ENCODE measurements at places on chromosomes 4 and X.

DNA sequence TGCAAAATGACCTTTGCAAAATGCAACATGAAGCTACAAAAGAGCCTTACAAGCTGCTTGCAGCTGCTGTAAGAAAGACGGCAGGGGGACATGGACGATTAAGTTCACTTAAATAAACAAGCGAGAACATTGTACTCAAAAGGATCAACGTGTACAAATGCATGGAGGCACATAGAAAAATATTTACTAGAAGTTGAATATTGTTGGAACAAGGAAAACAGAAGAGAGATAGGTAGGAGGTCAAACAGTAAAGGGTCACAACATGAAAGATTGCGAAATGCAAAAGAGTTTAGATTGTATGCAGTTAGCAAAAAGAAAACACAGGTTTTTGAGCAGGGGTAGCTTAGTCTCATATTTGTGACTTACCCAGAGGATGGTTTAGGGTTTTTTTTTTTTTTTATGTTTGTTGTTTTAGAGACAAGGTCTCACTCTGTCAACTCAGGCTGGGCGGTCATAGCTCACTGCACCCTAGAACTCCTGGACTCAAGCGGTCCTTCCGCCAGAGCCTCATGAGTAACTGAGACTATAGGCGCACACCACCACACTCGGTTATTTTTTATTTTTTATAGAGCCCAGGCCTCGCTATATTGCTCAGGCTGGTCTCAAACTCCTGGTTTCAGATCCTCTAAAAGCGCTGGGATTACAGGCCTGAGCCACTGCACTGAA lies 1.4 kb upstream of the PHF8 start:
- no peak for DNase-seq

- no peak for DNase-seq
These were observed 232.2 kb downstream of the IDS start for GRCh38 chrX:149272690-149273463.

GRCh38 chr4:136571315-136571714 lies 961.0 kb downstream of the PCDH18 start:
- no peak for DNase-seq

- no peak for DNase-seq
These were observed 420.5 kb downstream of the SLITRK2 start for GRCh38 chrX:146238173-146238572.

- DNase-seq: no peak
These were observed 322.9 kb downstream of the ANKRD50 start for GRCh38 chr4:124389591-124389990.

DNA sequence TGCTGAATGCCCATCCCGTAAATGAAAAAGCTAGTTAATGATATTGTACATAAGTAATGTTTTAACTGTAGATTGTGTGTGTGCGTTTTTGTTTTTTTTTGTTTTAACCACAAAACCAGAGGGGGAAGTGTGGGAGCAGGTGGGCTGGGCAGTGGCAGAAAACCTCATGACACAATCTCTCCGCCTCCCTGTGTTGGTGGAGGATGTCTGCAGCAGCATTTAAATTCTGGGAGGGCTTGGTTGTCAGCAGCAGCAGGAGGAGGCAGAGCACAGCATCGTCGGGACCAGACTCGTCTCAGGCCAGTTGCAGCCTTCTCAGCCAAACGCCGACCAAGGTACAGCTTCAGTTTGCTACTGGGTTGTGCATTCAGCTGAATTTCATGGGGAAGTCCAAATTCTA lies at the start of gene SPP1:
TSS of gene SPP1 (plus strand) at position 249 of the 400 bp plus-strand sequence. CDS start 1,182 bp downstream, outside the sequence.
- DNase-seq: no peak

GRCh38 chr4:123468479-123469031 lies 72.0 kb downstream of the SPRY1 start:
- no peak for DNase-seq

DNA sequence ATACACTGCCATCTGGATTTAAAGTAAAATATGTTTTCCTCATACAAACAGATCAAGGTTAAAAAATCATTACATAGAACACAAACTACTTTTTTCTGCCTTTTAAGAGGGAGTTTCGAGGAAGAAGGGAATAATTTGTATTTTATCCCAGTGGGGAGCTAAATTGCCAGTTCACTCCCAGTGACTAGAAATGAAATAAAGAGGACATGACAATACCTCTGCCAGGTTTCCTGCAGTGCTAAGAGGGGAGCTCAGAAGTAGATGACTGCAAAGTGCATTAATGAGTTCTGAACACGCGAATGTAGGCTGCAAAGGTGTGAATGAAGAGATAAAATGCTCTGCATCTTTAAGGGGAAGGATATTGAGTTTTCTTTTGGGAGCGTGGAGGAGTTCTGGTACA lies 69.7 kb downstream of the SRPX start:
- no peak for DNase-seq

DNA sequence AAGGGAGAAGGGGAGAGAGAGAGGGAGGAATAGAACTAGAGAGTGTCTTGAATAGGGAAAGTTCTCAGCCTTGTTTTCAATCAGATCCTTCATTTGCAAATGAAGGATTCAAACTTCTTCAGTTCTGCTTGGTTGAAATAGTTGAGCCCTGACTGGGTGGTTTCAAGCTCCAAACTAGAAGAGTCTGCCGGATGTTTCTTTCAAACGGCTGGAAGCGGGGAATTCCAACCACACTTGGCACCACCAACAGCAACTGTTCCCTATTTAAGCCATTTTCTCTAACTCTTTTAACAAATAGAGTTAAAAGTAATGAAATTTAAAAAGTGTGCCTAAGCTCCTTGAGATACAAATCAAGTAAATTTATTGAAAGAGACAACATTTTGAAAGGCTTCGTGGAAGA lies 67.5 kb upstream of the DDX60 start:
- no peak for DNase-seq

DNA sequence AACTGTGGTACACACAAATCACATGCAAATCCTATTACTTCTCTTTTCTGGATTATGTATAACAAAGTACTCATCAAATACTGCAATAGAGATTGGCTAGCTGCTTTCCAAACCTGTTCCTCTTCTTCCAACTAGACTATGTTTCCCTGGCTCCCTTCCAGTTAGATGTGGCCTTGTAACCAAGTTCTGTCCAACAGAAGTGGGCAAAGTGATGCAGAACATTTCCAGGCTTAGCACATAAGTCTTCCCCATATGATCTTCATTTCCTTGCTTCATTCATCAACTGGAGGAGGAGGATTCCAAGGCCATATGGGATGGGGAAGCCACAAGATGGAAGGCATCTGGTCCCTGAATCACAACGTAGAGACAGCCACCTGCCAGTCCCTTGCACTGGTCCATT lies 8.0 kb downstream of the SLC9A7 start:
- no peak for DNase-seq

DNA sequence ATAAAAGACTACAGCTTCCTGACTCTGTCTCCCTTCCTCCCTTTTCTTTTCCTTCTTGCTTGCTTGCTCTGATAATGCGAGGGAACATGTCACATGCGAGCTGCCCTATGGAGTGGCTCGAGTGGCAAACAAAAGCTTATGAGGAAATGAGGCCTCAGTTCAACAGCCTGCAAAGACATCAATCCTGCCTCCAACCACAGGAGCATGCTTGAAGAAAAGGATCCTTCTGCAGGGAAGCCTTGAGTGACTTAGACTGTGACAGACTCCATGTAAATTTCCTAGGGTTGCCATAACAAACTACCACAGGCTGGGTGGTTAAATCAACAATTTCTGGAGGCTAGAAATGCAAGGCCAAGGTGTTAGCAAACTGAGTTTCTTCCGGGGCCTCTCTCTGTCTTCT lies 152.5 kb downstream of the NR3C2 start:
- no peak for DNase-seq

DNA sequence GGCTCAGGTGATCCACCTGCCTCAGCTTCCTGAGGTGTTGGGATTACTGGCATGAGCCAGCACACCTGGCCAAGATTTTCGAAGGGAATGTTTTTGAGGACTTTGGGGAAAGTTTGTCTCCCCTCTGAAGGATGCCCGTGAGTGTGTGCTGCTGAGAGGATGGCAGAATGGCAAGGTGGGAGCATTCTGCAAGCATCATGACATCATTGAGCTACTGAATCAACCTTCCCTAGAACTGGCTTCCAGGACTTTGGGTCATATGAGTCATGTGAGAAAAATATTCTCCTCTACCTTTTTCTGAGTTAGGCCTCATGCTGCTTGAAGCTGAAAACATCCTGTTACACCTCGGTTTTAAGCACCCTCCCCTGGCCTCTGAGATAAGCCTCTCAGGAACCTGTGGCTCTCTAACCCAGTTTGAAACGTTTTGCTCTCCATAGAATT lies 31.0 kb downstream of the TMEM131L start:
- no peak for DNase-seq

DNA sequence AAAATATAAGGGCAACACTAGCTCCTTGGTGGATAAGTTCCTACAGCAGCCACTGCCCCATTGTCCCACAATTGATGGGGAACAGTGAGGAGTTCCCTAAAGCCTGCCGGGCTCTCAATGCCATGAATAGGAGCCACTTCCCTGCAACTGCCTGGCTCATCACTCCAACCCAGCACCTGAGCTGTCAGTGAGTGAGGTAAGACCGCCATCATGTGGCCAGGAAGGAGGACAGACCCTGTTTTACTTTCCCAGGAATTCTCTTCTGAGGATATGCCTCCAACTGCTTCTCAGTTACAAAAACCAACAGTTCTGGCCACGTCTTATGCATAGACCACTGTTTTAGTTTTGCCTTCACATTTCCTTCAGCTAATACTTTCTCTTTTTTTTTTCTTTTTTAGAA lies 45.5 kb downstream of the SRPX start:
- no peak for DNase-seq

DNA sequence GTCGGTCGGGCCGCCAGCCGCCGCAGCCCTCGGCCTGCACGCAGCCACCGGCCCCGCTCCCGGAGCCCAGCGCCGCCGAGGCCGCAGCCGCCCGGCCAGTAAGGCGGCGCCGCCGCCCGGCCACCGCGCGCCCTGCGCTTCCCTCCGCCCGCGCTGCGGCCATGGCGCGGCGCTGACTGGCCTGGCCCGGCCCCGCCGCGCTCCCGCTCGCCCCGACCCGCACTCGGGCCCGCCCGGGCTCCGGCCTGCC lies 213 bp downstream of the NFKB1 start:
- DNase-seq: no peak

DNA sequence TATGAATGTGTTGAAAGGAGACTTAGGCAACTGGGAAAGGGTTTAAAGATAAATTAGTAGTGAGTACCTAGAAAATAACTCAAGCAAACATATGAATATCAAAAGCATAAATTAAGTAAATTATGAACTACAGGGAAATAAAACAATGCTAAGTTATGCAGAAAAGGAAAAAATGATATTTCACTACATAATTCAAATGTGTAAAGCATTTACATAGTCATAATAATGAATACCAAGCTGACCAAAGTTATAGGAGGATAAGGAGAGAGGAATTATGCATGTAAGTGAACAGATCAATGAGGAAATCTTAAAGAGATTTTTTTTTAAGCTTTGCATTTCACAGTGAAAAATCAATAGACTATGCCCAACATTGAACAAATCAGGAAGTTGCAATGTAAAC lies 145.0 kb downstream of the HDX start:
- no peak for DNase-seq

GRCh38 chrX:100748108-100748507 lies 16.2 kb upstream of the SYTL4 start:
- DNase-seq: no peak

DNA sequence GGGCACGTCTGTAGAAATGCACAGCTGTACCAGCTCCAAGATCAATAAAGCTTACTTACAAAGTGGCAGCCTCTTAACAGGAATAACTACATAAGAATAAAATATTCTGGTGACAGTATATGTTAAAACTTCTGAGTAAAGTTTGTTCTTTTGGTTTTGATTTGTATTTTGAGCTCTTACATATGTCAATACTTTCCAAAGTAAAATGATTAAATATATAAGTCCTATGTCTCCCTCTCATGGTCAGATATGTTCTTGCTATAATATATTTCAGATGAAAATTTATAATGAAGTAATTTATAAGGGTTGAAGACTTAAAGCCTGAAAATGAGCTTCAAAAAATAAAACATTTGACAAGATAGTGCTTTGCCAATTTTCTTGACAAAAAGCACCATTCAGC lies 254.4 kb downstream of the NPFFR2 start:
- DNase-seq: no peak

GRCh38 chr4:70844180-70844579 lies 4.5 kb upstream of the GRSF1 start:
- no peak for DNase-seq

- no peak for DNase-seq
These were observed 236.5 kb downstream of the PARM1 start for GRCh38 chr4:75169427-75169826.

- no peak for DNase-seq
These were observed 14.0 kb upstream of the SPOCK3 start for GRCh38 chr4:167248271-167248670.

DNA sequence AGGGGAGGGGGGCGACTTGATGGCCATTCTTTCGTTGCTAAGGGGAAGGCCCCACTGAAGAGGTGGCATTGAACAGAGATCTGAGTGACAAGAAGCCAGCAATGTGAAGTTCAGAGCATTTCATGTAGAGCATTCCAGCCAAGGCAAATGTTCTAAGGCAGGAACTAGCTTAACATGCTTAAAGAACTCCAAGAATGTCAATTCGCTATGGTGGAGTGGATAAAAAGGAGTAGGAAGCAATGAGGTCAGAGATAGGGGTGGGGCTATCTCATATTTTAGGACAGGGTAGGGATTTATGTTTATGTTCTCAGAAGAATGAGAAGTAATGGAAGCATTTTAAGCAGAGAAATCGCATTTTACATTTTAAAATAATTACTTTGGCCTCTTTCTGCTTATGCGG lies 130.9 kb downstream of the TTC29 start:
- no peak for DNase-seq

DNA sequence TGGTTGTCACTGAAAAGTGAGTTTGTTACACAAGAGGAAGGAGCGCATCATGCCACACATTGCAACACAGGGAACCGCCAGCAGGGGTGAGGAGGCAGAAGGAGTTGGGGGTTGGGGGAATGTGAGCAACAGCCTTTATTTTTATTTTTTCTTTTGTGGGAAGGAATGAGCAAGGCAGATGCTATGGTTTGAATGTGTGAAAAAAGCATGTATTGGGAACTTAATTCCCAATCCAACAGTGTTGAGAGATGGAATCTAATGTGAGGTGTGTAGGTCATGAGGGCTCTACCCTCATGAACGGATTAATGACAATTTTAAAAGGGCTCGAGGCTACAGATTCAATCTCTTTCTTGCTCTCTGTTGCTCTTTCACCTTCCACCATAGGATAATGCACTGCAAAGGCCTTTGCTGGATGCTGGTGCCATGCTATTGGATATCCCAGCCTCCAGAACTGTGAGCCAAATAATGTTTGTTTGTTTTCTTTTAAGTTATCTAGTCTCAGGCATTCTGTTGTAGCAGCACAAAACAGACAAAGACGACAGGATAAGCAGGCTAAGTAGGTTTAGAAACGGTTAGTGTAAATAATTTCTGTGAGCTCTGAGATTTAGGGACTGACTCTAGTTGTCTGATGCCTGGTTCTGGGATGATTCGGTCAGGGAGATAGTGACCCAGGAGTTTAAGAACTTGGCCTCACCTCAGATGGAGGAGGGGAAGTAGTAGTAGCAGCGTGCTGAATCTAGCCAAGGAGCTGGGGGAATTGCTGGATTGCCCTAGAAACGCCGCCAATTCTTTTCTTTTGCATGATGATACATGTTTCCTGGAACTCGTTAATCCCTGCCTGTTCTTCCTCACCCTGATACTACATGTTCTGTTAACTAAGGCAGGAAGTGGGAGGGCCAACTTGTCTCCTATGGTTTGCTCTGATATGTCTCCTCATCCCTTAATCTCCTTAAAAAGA lies 156.6 kb upstream of the CTSO start:
- no peak for DNase-seq

Measured in stimulated activated CD8-positive, alpha-beta memory T cell treated with anti-CD3 and anti-CD28 coated beads, Interleukin-2, amount 100 ng/mL, for 1 hour (primary cell).